Suprapubic skin (tissue), 4 donors: ENCODE measurements at places on chromosomes 5 and 9. TPM values are rescaled to one million over a fixed set of nuclear protein-coding genes. Genes with fewer than 3 reads are reported as not detected.

The FAM221B gene
- total RNA-seq, result not detected

The TMOD1 gene
- 3.8 TPM for total RNA-seq

The GPBP1 gene
- 49.3 TPM for total RNA-seq

The PDE4D gene
- 32.2 TPM for total RNA-seq

The ORM1 gene
- total RNA-seq, result not detected

- no peaks in the 10 kb centered on the region for H3K4me1 ChIP-seq
- no peaks in the 10 kb centered on the region for H3K36me3 ChIP-seq
- H3K27me3 ChIP-seq, result no peaks in the 10 kb centered on the region
- H3K27ac ChIP-seq, result no peak overlapping the region
These were observed 693.6 kb downstream of the PRELID2 start for GRCh38 chr5:145141534-145141933.

DNA sequence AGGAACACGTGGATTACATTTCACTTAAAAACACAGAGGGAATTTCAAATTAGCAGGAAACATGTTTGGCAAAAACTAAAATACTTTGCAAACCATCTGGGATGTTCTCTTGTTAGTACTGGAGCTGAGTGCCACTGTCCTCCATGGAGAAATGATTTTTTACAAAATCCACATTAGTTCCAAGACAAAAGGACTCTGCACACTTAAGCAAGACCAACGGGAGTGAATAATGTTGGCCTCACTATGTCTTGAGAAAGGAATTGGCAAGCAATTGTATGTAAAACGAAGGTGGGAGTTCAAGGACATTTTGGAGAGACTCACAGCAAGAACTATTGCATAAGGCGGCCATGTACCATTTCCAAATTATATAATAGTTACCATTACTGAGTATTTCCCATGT, 547.5 kb downstream of the EBF1 start:
- H3K36me3 ChIP-seq, result no peaks in the 10 kb centered on the region
- peaks cover 2% of the 10 kb centered on the region for H3K4me1 ChIP-seq
- peak overlapping the region; percentile 48 for H3K27ac ChIP-seq
- H3K4me3 ChIP-seq, result no peak overlapping the region
- DNase-seq, result no peak

- DNase-seq, result no peak
- H3K36me3 ChIP-seq, result no peaks in the 10 kb centered on the region
- H3K4me1 ChIP-seq, result peaks cover 11% of the 10 kb centered on the region
- no peak overlapping the region for H3K4me3 ChIP-seq
- H3K27me3 ChIP-seq, result no peaks in the 10 kb centered on the region
- H3K27ac ChIP-seq, result no peak overlapping the region
These were observed 26.2 kb downstream of the PPARGC1B start for GRCh38 chr5:149756354-149756753.

DNA sequence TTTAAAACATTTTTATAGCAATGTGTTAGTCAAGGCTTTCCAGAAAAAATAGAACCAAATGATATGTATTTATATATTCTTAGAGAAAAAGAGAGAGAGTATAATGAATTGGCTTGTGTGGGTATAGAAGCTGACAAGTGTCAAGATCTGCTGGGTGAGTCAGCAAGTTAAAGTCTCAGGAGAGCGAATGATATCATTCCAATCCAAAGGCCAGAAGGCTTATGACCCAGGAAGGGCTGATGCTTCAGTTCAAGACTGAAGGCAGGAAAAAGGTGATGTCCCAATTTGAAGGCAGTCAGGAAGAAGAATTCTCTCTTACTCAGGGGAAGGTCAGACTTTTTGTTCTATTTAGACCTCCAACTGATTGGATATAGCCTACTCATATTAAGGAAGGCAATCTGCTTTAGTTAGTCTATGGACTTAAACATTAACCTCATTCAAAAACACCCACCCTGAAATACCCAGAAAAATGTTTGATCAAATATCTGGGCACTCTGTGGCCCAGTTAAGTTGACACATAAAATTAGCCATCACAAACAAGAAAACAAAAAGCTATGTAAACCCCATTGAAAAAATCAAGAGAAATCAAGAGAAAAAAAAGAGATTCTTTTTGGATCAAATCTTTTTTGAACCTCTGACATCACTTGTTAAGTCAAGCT, 189.6 kb downstream of the PIK3R1 start:
- no peak overlapping the region for H3K27ac ChIP-seq
- H3K27me3 ChIP-seq, result no peaks in the 10 kb centered on the region
- no peaks in the 10 kb centered on the region for H3K36me3 ChIP-seq
- H3K4me3 ChIP-seq, result no peak overlapping the region

GRCh38 chr9:2196757-2197156, 181.6 kb downstream of the SMARCA2 start:
- no peak for DNase-seq
- no peaks in the 10 kb centered on the region for H3K27me3 ChIP-seq
- no peak overlapping the region for H3K4me3 ChIP-seq
- no peaks in the 10 kb centered on the region for H3K4me1 ChIP-seq

DNA sequence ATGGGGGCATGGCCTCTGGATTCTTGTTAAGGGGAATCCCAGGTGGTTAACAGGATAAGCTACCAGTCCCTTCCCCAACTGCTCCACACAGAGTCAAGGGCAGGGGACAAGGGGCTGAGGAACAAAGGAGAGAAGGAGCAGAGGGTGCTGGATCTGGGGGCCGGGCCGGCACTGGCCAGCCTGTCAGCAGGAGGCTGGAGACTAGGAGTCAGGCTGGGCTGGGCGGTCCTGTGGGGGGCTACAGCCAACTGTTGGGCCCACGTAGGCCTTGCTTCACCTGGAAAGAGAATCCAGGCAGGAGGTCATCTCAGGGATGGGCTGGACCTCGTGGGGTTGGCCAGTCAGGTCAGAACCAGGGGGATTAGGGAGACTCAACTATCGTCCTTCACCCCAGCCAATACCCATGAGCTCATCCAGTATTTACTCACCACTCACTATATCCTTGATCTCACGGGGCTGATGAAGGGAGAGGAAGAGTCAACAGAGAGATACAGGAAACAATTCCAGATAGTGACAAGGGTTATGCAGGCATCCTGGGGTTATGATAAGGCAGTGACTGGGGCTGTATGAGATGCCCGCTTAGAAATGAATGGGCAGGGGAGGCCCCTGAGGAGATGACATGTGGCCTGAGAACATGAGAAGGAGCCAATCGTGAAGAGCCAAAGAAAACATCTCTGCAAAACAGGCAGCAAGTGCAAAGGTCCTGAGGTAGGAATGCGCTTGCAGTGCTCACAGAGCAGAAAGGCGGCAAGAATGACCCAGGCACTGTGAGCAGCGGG, 47.9 kb upstream of the SLC25A51 start:
- no peaks in the 10 kb centered on the region for H3K27me3 ChIP-seq
- no peak overlapping the region for H3K27ac ChIP-seq

- H3K4me1 ChIP-seq, result no peaks in the 10 kb centered on the region
- no peak overlapping the region for H3K4me3 ChIP-seq
- no peaks in the 10 kb centered on the region for H3K36me3 ChIP-seq
- no peak overlapping the region for H3K27ac ChIP-seq
These were observed 125.8 kb upstream of the SLIT3 start for GRCh38 chr5:169426784-169427183.

GRCh38 chr9:79210541-79211243, 361.1 kb upstream of the TLE4 start:
- H3K27ac ChIP-seq, result no peak overlapping the region
- peaks cover 1% of the 10 kb centered on the region for H3K4me1 ChIP-seq
- H3K36me3 ChIP-seq, result no peaks in the 10 kb centered on the region
- DNase-seq, result no peak
- no peaks in the 10 kb centered on the region for H3K27me3 ChIP-seq

DNA sequence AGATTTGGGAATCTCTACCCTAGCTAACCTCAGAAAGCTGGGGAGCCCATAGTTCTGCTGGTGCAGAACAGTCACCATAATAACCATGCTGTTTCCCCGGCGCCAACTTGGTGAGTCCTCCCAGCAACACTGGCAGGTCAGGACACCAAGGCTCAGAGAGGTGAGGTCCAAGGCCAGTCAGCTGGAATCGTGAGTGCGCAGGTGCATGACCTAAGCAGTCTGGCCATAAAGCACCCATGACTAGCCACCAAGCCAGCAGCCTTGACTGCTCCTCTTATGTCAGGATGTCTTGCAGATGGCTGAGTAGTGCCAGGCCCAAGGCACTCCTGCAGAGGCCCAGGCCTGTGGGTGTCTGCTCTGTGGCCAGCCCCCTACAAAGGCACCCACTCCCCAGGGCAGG, 2.6 kb downstream of the RNF44 start:
- no peak for DNase-seq
- H3K27me3 ChIP-seq, result no peaks in the 10 kb centered on the region
- peaks cover 70% of the 10 kb centered on the region for H3K4me1 ChIP-seq
- H3K27ac ChIP-seq, result peak overlapping the region; percentile 95

- H3K27me3 ChIP-seq, result no peaks in the 10 kb centered on the region
- no peaks in the 10 kb centered on the region for H3K36me3 ChIP-seq
- H3K4me3 ChIP-seq, result peak overlapping the region; percentile 88
- DNase-seq, result no peak
- peaks cover 51% of the 10 kb centered on the region for H3K4me1 ChIP-seq
These were observed 490 bp downstream of the ICE1 start for GRCh38 chr5:5422819-5423515.

DNA sequence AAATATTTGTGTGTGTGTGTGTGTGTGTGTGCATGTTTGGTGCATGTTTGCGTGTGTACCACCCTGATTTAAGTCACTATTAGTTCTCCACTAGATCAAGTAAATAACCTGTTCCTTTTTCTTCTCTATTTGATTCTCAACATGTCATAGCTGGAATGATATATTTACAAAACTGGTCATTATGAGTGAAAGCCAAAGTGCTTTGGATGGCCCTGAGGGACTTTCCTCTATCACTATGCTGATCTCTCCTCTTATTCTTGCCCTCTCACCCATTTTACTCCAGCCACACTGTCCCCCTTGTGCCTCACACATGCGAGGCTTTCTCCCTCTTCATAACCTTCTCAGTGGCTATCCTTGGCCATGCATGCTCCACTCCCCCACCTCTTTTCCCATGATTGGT, 144.6 kb upstream of the NMUR2 start:
- no peak for DNase-seq
- no peaks in the 10 kb centered on the region for H3K4me1 ChIP-seq
- no peak overlapping the region for H3K4me3 ChIP-seq
- H3K27ac ChIP-seq, result no peak overlapping the region

DNA sequence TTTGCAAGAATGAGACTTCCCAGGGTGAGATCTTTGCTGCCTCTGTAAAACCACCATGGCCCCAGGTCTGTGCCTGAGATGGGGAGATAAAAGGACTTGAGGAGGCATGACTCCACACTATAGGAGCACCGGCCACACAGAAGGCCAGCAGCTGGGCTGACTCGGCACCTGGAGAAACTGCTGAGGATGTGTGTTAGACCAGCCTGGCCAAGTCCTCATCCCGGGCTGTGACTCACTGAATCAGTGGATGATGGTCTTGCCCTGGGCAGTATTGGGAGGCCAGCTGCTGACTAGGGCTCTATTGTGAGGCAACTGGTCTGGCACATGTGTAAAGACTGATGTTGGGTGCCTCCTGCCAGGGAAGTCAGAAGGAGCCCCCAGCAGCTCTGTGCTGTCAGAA, 286.2 kb downstream of the ACTL7B start:
- H3K27me3 ChIP-seq, result no peaks in the 10 kb centered on the region
- H3K36me3 ChIP-seq, result no peaks in the 10 kb centered on the region
- H3K27ac ChIP-seq, result peak overlapping the region; percentile 66
- DNase-seq, result no peak

DNA sequence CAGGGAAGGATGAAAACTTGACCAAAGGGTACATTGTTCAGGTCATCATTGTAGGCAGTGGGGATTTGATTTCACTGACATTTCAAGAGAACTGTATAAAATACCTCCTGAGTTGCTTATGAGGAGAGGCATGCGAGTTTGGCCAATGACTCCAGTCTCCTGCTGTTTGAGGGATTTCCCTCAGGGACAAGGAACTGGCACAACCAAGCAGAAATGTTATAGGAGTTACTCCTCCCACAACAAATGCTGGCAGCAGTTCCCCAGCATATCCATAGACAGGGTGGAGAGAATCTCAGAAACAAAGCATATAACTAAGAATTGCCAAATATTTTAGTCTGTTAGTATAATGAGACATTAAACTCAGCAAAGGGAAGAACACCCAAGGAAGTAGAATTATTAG, 47.2 kb upstream of the FBXL7 start:
- H3K27ac ChIP-seq, result no peak overlapping the region
- H3K4me1 ChIP-seq, result no peaks in the 10 kb centered on the region
- no peak overlapping the region for H3K4me3 ChIP-seq
- no peaks in the 10 kb centered on the region for H3K36me3 ChIP-seq
- DNase-seq, result no peak

DNA sequence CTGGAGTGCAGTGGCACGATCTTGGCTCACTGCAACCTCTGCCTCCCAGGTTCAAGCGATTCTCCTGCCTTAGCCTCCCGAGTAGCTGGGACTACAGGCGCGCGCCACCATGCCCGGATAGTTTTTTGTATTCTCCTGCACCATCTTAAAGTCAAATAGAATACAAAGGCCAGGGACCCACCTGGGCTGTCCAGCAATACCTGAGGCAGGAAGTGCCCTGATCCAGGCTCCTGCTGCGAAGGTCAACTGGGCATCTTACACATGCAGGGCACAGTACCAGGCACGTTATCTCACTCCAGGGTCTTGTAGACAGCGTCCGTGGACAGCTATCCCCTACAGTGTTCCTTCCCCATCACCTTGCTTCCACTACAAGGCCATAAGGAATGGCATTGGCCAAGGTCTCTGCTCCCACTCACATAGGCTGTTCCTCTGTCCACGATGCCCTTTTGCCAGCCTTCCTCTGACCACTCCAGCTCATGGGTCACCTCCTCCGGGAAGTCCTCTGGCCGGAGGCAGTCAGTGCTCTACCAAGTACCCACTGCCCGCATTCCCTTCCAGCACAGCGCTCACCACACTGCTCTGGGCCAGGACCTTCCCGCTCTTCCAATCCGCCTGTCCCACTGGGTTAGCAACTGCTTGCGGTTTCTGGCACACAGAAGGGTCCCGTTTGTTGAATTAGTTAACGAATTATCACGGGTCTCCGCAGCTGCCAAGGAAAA, 978 bp downstream of the P4HA2 start:
- DNase-seq, result no peak
- H3K36me3 ChIP-seq, result no peaks in the 10 kb centered on the region
- H3K27me3 ChIP-seq, result no peaks in the 10 kb centered on the region
- H3K27ac ChIP-seq, result peak overlapping the region; percentile 91

- H3K27ac ChIP-seq, result no peak overlapping the region
- H3K4me1 ChIP-seq, result peaks cover 15% of the 10 kb centered on the region
- H3K27me3 ChIP-seq, result no peaks in the 10 kb centered on the region
- no peak for DNase-seq
- H3K4me3 ChIP-seq, result no peak overlapping the region
These were observed 37.4 kb downstream of the TTLL11 start for GRCh38 chr9:122055701-122056100.

GRCh38 chr5:16856531-16856930, 79.6 kb downstream of the MYO10 start:
- no peak overlapping the region for H3K4me3 ChIP-seq
- H3K36me3 ChIP-seq, result no peaks in the 10 kb centered on the region
- no peak for DNase-seq
- H3K4me1 ChIP-seq, result peaks cover 14% of the 10 kb centered on the region

GRCh38 chr5:180862645-180863044, 1.6 kb upstream of the ZFP62 start:
- H3K4me3 ChIP-seq, result no peak overlapping the region
- no peaks in the 10 kb centered on the region for H3K27me3 ChIP-seq
- no peak overlapping the region for H3K27ac ChIP-seq
- DNase-seq, result no peak
- H3K36me3 ChIP-seq, result no peaks in the 10 kb centered on the region
